Naive thymus-derived CD8-positive, alpha-beta T cell (primary cell): ENCODE measurements at places on chromosomes 5 and 9.

DNA sequence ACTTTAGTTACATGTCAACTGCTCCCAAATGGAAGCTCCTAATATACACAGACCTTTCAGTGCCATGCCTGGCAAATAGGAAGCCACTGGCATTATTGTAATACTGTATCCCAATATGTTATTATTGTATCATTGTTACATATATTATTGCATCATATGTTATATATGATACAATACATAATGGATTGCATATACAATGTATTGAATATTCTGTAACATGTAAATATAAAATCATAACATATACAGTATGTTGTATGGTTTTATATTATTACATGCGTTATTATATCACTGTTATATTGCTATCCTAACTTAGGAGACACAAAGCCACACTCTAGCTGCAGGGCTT, 38.5 kb downstream of the RAPGEF1 start:
- no peak for DNase-seq
- no peak overlapping the region for H3K4me3 ChIP-seq
- H3K36me3 ChIP-seq, result no peaks in the 10 kb centered on the region

GRCh38 chr9:93174976-93175375, 9.0 kb upstream of the WNK2 start:
- H3K4me1 ChIP-seq, result peaks cover 5% of the 10 kb centered on the region
- DNase-seq, result no peak
- H3K27me3 ChIP-seq, result peaks cover 9% of the 10 kb centered on the region
- H3K36me3 ChIP-seq, result no peaks in the 10 kb centered on the region
- H3K4me3 ChIP-seq, result no peak overlapping the region
- H3K27ac ChIP-seq, result no peak overlapping the region

GRCh38 chr5:173297813-173298212, 30.4 kb downstream of the STC2 start:
- H3K4me1 ChIP-seq, result peaks cover 13% of the 10 kb centered on the region
- H3K4me3 ChIP-seq, result no peak overlapping the region
- no peaks in the 10 kb centered on the region for H3K36me3 ChIP-seq
- H3K27me3 ChIP-seq, result peaks cover 20% of the 10 kb centered on the region
- no peak for DNase-seq

DNA sequence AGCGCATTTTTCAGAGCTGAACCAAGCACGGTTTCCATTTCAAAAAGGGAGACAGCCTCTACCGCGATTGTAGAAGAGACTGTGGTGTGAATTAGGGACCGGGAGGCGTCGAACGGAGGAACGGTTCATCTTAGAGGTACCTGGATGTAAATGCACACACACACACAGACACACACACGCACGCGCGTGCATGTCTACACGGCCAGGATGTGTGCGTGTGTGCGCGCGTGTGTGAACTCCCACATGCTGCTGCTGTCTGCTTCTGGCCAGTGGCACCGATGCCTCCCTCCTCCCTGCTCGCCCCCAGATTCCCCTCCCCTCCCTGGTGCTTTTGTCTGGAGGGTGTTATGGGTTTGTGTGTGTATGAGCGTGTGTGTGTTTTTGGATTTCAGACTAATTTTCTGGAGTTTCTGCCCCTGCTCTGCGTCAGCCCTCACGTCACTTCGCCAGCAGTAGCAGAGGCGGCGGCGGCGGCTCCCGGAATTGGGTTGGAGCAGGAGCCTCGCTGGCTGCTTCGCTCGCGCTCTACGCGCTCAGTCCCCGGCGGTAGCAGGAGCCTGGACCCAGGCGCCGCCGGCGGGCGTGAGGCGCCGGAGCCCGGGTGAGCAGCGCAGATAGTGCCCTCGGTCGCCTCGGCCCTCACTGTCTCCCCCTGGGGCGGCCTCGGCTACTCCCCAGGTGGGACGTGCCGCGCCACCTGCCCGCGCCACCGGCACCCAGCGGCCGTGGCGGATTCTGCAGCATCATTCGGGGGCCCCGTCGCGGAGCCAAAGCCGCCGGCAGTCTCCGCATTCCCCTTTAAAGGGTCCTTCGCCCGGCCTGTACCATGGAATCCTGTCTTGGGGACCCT, at the start of gene NTRK2:
NTRK2 (plus strand) TSS at position 442 of the 850 bp plus-strand sequence. CDS start 1,020 bp downstream, outside the sequence.
- peaks cover 14% of the 10 kb centered on the region for H3K4me1 ChIP-seq
- H3K36me3 ChIP-seq, result no peaks in the 10 kb centered on the region
- DNase-seq, result no peak
- no peak within 1 kb of the TSS for H3K27ac ChIP-seq

DNA sequence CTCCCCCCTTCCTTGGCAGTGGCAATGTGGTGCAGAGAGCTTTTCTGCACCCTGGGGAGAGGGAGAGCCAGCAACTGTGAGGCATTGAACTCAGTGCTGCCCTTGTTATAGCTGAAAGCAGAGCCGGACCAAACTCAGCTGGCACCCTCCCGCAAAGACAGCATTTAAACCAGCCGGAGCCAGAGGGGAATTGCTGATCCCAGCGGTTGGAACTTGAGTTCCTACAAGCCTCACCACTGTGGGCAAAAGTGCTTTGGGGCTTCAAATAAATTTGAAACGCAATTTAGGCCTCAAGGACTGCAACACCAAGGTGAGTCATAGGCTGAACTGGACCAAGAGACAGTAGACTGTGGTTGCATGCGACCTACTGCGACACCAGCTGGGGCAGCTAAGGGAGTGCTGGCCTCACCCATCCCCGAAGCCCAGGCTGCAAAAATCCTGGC, 207.6 kb upstream of the CDKN2B start:
- H3K4me1 ChIP-seq, result no peaks in the 10 kb centered on the region
- peaks cover 6% of the 10 kb centered on the region for H3K27me3 ChIP-seq
- no peaks in the 10 kb centered on the region for H3K36me3 ChIP-seq
- no peak for DNase-seq
- H3K4me3 ChIP-seq, result no peak overlapping the region
- H3K27ac ChIP-seq, result no peak overlapping the region

- H3K27me3 ChIP-seq, result peaks cover 50% of the 10 kb centered on the region
- DNase-seq, result no peak
- no peak overlapping the region for H3K4me3 ChIP-seq
- no peaks in the 10 kb centered on the region for H3K4me1 ChIP-seq
These were observed 625 bp upstream of the OLFM1 start for GRCh38 chr9:135086597-135087488.

- H3K36me3 ChIP-seq, result no peaks in the 10 kb centered on the region
- peak; percentile 28 for DNase-seq
- peak overlapping the region; percentile 93 for H3K4me3 ChIP-seq
- H3K4me1 ChIP-seq, result peaks cover 17% of the 10 kb centered on the region
- H3K27me3 ChIP-seq, result no peaks in the 10 kb centered on the region
These were observed 167.9 kb downstream of the AUH start for GRCh38 chr9:91193658-91194391.

DNA sequence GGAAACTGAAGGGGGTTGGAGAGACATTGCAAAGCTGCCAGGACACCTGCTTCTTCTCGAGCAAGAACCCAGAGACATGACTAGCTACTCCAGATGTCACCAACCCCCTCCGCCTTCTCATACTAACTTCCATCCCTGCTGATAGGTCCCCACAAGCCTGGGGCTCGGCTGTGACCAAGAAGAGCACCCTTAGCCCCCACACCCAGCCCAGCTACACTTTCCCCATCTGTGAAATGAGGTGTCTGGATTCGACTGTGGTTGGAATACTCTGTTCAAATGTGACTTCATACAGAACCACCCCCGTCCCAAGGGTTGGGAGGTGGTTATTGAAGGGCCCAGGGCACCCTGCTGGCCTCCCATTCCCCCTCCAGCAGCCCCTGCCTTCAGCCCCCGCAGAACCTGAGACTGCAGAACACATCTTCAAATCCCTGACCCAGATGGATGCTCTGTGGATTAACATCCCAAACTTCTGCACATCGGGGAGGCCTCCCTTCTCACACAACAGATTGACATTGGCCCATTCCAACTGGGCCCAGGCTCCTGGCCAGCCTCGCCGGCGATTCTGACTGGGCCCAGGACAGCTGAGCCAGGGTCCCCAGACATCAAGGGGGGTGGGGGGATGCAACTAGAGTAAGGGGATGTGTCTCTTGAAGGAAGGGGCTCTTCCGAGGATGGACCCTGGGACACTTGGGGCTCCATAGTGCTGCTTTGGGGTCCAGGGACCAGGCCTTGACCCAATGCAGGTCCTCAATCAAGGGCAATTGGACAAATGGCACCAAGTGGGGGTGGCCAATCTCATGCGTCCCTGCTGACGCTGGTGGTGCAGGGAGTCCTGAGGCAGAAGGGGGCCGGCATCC, 21.7 kb upstream of the FIBCD1 start:
- no peak overlapping the region for H3K4me3 ChIP-seq
- peaks cover 2% of the 10 kb centered on the region for H3K4me1 ChIP-seq
- no peaks in the 10 kb centered on the region for H3K36me3 ChIP-seq
- DNase-seq, result no peak
- no peak overlapping the region for H3K27ac ChIP-seq
- H3K27me3 ChIP-seq, result no peaks in the 10 kb centered on the region

- no peak overlapping the region for H3K4me3 ChIP-seq
- H3K36me3 ChIP-seq, result no peaks in the 10 kb centered on the region
These were observed 150.3 kb downstream of the GOLPH3 start for GRCh38 chr5:32023816-32024215.

DNA sequence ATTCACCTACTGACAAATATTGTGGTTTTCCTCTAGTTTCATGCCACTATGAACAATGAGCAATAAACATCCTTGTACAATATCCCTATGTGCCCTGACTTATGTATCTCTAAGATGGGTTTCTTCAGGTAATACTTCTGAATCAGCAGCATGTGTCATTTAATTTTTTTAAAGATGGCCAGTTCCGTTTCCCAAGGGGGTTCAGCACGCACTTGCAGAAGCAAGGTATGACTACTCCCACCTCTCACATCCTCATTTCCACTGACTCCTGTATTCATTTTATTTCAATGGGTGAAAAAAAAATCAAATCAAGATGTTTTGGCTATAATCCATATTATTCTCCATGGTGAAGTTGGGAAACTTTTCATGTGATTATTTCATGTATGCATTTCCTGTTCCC, 14.7 kb upstream of the ADAMTS19 start:
- H3K4me1 ChIP-seq, result no peaks in the 10 kb centered on the region
- H3K4me3 ChIP-seq, result no peak overlapping the region
- H3K36me3 ChIP-seq, result no peaks in the 10 kb centered on the region
- H3K27me3 ChIP-seq, result no peaks in the 10 kb centered on the region

- no peak for DNase-seq
- no peaks in the 10 kb centered on the region for H3K36me3 ChIP-seq
- H3K27me3 ChIP-seq, result no peaks in the 10 kb centered on the region
- no peak overlapping the region for H3K4me3 ChIP-seq
- peak overlapping the region; percentile 72 for H3K27ac ChIP-seq
These were observed 49.5 kb upstream of the RETREG1 start for GRCh38 chr5:16666130-16666882.

DNA sequence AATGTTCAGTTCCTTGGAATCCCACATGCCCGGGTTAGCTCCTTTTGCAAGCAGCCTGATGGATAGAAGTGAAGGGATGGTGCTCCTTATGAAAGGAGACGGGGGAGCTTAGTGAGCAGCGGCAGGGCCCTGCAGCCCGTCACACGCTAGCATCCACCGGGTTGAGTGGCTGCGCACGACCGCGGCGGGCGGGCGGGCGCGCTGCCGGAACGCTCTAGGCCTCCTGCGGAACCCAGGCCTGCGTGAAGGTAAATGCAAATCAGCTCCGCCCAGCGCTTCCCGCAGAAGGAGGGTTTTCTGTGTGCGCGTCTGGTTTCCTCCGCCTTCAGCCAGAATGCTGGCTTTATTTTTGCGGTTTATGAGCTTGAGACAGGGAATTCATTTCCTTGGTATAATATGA, 19.8 kb downstream of the IL12B start:
- no peak overlapping the region for H3K27ac ChIP-seq
- DNase-seq, result peak; percentile 24
- peak overlapping the region; percentile 47 for H3K4me3 ChIP-seq
- H3K4me1 ChIP-seq, result peaks cover 8% of the 10 kb centered on the region

GRCh38 chr5:28603869-28604268, 1565.5 kb upstream of the CDH9 start:
- no peak for DNase-seq
- H3K27me3 ChIP-seq, result no peaks in the 10 kb centered on the region
- H3K36me3 ChIP-seq, result no peaks in the 10 kb centered on the region
- H3K4me1 ChIP-seq, result no peaks in the 10 kb centered on the region
- H3K4me3 ChIP-seq, result no peak overlapping the region

DNA sequence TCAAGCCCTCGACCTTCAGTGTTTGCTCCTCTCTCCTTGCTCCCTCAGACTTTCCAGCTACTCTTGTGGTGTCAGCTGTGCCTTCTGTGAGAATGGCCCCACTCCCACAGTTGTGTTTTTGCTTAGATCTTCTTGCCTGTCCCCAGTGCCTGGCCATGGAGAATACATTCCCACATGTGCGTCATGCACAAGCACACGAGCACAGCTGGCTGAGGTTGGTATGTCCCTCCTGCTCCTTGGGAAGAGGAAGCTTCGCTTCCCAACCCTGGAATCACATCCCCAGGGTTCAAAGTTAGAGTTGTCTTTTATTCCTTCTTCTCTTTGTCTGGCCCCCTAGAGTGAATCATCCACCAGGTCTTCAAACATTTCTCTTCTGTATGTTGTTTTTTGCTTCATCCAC, 518.6 kb downstream of the CCDC171 start:
- no peak for DNase-seq
- no peak overlapping the region for H3K27ac ChIP-seq
- H3K36me3 ChIP-seq, result peaks cover 3% of the 10 kb centered on the region
- H3K27me3 ChIP-seq, result no peaks in the 10 kb centered on the region
- H3K4me3 ChIP-seq, result no peak overlapping the region

DNA sequence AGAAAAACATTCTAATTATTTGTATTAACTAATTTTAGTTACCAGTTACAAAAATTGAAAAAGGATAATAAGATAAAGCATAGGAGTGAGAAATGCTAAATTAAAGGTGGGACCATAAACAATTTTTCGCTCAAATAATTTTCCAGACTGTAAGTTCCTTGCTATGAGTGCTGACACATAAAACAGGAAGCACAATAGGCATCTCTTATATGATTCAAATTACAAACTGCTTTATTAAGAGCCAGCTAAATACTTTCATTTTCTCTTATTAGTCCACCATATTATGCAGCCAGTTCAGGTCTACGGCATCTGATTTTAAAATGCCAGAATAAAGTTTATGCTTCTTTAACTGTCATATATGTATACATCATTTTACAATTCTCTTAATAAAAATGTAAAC, 4.4 kb downstream of the RC3H2 start:
- H3K4me1 ChIP-seq, result peaks cover 16% of the 10 kb centered on the region
- H3K36me3 ChIP-seq, result peaks cover 4% of the 10 kb centered on the region
- peak overlapping the region; percentile 81 for H3K27ac ChIP-seq
- peak overlapping the region; percentile 1 for H3K4me3 ChIP-seq
- no peak for DNase-seq

DNA sequence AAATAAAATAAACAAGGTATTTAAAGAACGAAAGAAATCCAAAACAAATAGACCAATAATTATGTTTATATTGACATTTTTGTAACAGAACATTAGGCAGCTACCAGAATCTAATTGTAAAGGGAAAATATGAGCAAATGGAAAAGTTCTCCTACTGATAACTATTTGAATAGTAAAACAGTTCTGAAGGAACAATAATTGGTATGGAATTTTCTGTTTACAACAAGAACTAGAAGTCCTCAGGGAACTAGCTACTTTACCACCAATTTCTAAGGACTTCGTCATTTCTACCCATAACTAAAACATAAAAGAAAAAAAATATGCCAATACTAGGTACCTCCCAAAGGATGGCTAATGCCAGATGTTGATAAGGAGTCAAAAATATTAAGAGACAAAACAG, 58.5 kb downstream of the AP3B1 start:
- no peak overlapping the region for H3K27ac ChIP-seq
- peaks cover 5% of the 10 kb centered on the region for H3K36me3 ChIP-seq
- no peak overlapping the region for H3K4me3 ChIP-seq
- DNase-seq, result no peak
- H3K27me3 ChIP-seq, result no peaks in the 10 kb centered on the region

GRCh38 chr5:146561711-146562110, 45.7 kb upstream of the GPR151 start:
- H3K4me3 ChIP-seq, result no peak overlapping the region
- H3K4me1 ChIP-seq, result peaks cover 3% of the 10 kb centered on the region
- H3K36me3 ChIP-seq, result no peaks in the 10 kb centered on the region
- H3K27ac ChIP-seq, result no peak overlapping the region
- no peak for DNase-seq
